ENCODE measurements at places on chromosomes 4 and X.

DNA sequence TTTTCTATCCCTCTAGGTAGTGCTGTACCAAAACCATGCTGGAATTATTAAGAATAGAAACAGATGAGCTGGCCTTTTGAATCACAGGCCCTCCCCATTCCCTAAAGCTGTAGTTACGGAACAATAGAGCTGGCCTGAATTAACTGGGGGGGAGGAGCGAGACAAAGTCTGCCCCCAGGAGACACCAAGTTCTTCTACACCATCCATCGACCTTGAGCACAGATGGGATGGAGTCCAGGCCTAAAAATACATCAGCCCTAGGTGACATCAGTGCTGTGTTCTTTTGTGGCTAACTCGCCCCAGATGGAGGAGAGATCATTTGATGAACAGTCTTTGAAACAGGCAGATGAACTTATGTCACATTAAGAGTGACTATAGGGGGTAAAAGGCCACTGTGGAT, 49.6 kb downstream of the LHFPL1 start:
- DNase-seq = no peak

DNA sequence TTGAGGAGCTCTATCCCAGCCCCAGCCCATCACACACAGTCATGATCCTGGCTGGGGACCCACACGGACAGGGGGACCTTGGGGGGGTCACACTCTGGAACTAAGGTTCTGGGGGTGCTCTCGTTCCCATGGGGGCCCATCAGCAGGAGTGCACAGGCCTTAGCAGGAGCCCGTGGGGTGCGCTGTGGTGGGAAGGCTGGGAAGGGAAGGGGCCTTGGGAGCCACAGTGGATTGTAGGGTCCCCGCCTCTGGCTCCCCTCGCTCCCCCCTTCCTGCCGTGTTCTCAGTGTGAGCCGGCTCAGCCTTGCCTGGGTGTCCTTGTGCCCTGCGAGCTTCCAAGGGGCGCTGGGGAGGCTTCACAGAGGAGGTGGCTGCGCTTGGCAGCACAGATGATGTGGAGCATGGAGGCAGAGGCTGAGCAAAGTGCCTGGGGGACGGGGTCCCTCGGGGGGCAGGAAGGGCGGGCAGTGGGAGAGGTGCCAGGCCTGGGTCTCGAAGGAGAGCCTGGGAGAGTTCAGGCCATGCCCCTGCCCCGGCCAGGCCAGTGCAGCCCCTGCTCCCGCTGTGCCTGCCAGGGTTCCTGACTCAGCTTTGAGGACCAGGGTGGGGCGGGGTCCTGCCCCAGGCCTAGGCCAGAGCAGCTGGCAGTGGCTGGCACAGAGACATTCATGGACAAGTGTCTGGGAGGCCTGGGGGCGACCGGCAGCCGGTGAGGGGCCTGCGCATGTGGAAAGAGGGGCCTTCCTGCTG, 5.5 kb upstream of the HGFAC start:
- DNase-seq = no peak

DNA sequence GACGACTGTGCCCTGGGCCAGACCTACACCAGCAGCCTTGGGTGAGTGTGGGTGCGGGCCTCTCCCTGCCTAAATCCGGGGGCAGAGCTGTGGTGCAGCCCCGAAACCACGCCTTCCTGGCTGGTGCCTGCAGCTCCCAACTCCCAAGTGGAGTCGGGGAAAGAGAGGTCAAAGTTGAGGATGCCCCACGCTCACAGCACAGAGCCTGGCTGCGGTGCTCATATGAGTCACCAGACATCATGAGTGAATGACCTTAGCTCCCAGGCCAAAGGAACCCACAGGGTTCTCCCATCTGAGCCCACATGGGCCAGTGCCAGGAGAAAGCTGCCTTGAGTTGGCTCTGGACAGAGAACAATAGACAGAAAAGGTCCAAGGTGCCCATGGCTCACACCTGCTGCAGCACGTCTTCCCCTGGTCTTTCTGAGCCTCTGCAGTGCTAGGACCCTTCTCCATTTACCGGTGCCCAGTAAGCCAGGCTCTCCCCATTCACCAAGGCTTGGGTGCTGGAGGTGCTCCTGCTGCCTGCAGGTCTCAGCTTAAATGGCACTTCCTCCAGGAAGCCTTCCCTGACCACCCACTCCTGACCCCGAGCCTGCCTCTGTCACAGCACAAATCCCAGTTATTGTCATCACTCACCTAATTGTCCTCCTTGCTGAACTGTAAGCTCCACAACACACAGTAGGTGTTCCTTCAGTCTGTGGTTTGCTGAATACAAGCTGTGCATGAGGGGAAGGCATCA, 224.2 kb downstream of the AFAP1 start:
- no peak for DNase-seq

DNA sequence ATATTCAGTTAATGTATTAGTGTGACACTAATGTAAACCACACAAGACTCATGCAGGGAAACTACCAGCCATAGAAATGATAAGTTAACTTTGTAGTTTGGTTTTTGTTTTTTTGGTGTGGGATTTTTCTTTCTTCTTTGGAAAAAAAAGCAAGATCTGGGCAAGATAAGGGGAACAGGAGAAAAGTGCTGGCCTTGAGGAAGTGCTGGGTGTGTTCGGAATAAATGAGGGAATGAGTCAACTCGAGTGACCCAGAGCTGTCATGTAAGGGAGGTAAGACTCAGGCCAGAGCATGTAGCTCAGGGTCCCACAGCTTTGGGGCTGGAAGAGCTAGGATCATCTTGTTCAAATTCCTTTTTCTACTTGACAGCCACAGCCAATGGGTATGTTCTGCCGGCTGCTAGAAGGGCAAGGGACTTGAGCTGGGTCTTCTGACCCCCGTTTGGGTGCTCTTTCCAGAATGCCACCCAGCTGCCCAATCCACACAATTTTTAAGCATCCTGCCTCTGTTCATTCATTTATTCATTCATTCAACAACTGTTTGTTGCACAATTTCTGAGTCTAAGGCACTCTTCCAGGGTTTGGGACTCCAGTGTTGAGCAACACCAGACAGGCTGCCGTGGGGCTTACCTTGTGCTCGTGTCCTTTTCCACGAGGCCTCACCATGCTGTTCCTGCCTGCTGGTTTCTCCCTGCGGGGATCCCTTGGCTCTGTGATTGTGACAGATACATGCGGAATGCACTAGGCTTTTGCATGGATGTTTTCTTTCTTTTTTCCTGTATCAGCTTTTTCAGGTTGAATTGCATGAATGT, 54.5 kb downstream of the CLDN34 start:
- no peak for DNase-seq

DNA sequence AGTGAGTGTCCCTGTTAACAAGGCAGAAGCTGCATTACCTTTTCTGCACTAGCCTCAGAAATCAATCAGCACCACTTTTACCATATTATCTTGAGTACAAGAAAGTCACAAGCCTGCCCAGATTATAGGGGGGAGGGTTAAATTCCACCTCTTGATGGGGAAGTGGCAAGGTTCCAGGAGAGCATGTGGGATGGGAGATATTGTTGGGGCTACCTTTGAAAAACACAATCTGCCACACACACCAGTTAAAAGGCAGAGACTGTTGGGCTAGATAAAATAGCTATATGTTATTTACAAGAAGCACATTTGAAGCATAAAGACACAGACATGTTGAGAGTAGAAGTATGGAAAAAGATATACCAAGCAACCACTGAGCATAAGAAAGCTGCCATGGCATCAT, 6.6 kb upstream of the AVPR2 start:
- DNase-seq = no peak

GRCh38 chrX:17814557-17814956, 46.5 kb downstream of the RAI2 start:
- DNase-seq = no peak

- no peak for DNase-seq
Observed at GRCh38 chrX:150155436-150156035, 207.6 kb upstream of the MAMLD1 start.

GRCh38 chrX:150715184-150715583, 22.0 kb downstream of the MTMR1 start:
- no peak for DNase-seq

GRCh38 chrX:150680974-150681373, 12.2 kb upstream of the MTMR1 start:
- no peak for DNase-seq

DNA sequence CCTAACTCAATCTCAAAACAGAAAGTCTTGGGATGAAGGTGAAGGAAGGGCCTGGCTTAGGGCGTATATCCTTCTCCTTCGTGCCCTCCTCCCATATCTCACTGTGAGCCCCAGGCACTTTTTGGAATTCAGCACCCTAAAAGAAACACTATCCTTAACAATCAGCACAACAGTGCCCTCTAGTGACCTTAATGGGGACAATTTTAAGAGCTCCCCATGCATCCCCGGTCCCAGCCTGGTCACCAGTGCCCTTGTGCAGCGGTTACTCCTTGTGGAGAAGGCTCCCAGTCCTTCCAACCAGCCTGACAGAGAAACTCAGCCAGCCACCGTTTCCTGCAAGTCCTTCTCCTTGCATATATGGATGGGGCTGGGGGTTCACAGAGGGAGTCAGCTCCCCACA, 4.2 kb downstream of the PAK3 start:
- no peak for DNase-seq

- no peak for DNase-seq
Observed at GRCh38 chr4:20281453-20281852, 29.7 kb downstream of the SLIT2 start.

- no peak for DNase-seq
Observed at GRCh38 chr4:184792334-184792733, 33.4 kb downstream of the ACSL1 start.

GRCh38 chr4:1011666-1012033, 224 bp downstream of the FGFRL1 start:
- no peak for DNase-seq

- no peak for DNase-seq
Observed at GRCh38 chrX:19513383-19513782, 1.9 kb downstream of the MAP3K15 start.

DNA sequence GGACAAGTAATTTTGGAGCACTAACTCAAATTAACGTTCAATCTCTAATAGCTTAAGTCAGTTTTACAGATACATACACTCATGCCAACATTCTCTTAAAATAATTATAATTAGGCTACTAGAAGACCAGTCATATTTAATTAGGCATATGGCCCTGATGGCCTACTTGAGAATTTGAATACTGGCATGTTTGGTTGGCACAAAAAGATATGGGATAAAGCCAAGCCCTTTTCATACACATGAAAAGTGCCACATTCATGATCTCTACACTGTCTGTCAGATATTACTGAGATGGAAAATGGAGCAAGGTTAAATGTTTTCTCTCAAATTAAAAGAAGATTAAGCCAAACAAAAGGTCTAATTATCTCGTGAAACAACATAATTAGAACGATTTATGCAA, 1091.0 kb downstream of the C4orf33 start:
- DNase-seq = no peak

DNA sequence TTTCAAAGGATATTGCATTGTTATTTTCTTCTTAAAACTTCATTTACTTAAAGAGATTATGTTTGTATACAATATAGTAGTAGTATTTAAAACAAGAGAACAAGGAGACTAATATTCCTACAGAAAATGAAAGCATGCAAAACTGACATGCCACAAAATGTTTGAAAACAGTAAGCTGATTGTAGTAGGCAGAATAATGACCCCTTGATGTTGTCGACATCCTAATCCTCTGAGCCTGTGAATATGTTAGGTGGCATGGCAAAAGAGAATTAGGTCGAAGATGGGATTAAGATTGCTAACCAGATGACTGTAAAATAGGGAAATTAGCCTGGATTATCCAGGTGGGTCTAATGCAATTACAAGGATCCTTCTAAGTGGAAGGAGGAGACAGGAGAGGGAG, 522.2 kb upstream of the NR3C2 start:
- peak; percentile 17 for DNase-seq

GRCh38 chr4:138310498-138310897, 68.3 kb upstream of the SLC7A11 start:
- no peak for DNase-seq

- DNase-seq = no peak
Observed at GRCh38 chr4:111492496-111492895, 652.8 kb upstream of the FAM241A start.

DNA sequence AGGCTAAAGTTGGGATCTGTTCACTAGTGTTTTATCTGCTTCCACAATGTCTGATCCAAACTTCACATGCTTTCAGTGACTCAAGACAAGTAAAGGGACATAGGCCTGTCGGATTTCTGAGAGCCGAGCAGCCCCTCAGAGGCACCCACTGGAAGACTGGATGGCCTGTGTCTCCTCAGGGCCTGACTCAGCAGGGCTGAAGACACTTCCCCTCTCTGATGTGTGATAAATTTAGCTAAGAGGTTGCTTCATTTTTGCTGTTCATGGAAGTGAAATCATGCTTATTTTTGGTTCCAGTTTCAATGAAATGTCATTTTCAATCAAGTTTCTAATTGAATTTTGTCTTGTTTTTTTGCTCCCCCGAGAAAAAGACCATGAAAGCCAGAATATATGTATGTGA, 93.7 kb downstream of the MXRA5 start:
- DNase-seq = no peak

DNA sequence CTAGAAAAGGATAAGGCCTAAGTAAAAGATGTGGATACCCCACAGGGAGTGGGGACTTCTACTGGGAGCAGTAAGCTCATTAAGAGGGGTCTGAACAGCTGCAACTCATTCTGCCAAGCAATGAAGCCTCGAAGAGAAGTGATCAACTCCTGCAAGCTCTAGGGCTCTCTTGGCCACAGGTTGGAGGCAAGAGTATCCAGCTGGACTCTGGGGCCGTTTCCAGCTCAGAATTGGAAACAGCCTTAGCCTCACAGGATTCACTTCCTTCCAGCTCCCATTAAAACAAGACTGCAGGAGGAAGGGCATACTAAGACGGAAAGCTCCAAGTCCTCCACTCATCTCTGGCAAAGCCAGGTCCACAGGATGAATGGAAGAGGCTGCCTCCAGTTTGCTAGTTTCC, 126.3 kb downstream of the ATG4A start:
- no peak for DNase-seq
